Endothelial cell (in vitro differentiated cells): ENCODE measurements at places on chromosomes 2 and 18. TPM values are rescaled to one million over a fixed set of nuclear protein-coding genes. Genes with fewer than 3 reads are reported as not detected.

DNA sequence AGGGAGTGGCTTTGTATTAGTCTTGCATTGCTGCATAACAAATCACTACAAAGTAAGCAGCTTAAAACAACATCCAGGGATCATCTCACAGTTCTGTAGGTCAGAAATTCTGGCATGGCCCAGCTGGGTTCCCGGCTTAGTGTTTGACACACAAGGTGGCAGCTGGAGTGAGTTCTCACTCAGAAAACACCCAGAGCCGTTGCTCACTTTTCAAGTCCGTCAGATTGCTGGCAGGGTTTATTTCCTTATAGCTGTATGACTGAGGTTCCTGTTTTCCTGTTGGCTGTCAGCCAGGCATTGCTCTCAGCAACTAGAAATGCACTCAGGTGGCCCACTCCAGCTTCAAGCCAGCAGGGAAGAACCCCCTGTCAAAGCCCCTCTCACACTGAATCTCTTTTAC is 324.1 kb downstream of the CCDC178 start:
- no peak overlapping the region for H3K4me3 ChIP-seq
- no peak overlapping the region for H3K27ac ChIP-seq
- H3K4me1 ChIP-seq = peaks cover 10% of the 10 kb centered on the region
- peaks cover 2% of the 10 kb centered on the region for H3K27me3 ChIP-seq
- no peaks in the 10 kb centered on the region for H3K36me3 ChIP-seq

- no peak for DNase-seq
- H3K27me3 ChIP-seq = no peaks in the 10 kb centered on the region
- H3K4me1 ChIP-seq = no peaks in the 10 kb centered on the region
- no peak overlapping the region for H3K27ac ChIP-seq
These were observed 70.4 kb downstream of the ALPK2 start for GRCh38 chr18:58558471-58558870.

GRCh38 chr2:156756516-156756915 is 320.3 kb downstream of the GPD2 start:
- H3K4me1 ChIP-seq = no peaks in the 10 kb centered on the region

DNA sequence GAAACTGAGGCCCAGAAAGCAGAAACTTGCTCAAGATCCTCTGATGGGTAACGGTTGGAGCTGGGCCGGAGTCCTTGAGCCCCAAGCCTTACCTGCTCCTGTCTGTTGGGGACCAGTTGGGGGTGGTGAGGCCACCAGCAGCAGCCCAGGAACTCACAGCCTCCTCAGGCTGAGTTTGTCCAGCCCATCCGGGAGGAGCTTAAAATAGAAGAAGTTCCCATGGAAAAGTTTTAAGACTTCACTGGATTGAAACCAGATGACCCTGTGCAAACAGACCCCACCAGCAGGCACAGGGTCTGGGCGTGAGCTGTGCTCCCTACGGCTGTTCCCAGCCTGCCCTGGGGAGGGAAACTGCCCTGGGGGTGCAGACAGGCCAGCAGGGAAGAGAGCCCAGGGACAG is 40.6 kb upstream of the FOSL2 start:
- no peak overlapping the region for H3K27ac ChIP-seq
- H3K4me1 ChIP-seq = peaks cover 15% of the 10 kb centered on the region
- no peak for DNase-seq
- H3K4me3 ChIP-seq = no peak overlapping the region

DNA sequence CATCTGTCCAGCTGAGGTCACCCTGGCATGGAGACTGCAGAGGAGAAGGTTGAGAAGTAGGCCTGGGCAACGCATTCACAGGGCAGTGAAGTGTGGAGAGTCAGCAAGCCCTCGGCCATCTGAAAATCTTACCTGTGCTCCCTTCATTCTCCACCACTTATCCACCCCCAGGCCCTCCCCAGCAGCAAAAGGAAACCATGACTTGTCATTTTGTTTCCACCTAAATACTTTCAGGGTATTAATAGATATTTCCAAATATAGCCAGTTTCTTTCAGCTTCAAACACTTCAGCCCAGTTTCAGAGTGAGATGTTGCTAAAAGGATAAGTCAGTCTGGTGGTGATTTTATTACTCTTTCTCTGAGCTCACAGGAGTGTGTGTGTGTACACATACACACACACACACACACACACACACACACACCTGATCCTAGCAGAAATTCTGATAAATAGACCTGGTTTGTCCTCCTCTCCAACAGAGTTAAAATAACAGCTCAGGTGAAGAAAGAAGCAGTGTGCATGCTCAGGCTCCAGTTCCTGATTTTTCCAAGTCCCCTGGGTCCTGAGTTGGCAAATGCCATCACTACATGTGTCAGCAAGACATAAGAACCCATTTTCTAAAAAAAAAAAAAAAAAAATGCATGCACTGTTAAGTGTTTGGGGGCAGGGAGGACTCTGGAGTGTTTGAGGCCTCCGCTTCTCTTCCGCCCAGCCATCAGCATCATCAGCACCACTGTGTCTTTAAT is 82.8 kb downstream of the LOXHD1 start:
- no peak overlapping the region for H3K4me3 ChIP-seq

DNA sequence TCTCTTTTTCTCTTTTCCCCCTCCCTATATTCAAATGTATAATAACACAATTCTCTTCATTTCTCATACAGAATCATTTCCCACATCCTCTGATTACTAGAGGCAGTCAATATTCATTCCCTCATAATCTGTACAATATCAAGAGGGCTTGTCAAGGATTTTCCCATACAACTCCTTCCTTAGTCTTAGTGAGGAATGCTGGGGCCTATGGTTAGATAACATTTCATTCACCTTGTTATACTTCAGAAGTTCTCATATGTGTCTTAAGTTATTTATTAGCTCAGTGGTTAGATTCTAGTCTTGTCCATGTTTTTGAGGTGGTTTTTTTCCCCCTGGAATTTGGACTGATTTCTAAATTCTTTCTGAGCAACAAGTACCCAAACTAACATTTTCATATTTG is 289.5 kb downstream of the PDE11A start:
- no peaks in the 10 kb centered on the region for H3K27me3 ChIP-seq
- H3K4me3 ChIP-seq = no peak overlapping the region
- H3K36me3 ChIP-seq = peaks cover 5% of the 10 kb centered on the region
- H3K4me1 ChIP-seq = no peaks in the 10 kb centered on the region

DNA sequence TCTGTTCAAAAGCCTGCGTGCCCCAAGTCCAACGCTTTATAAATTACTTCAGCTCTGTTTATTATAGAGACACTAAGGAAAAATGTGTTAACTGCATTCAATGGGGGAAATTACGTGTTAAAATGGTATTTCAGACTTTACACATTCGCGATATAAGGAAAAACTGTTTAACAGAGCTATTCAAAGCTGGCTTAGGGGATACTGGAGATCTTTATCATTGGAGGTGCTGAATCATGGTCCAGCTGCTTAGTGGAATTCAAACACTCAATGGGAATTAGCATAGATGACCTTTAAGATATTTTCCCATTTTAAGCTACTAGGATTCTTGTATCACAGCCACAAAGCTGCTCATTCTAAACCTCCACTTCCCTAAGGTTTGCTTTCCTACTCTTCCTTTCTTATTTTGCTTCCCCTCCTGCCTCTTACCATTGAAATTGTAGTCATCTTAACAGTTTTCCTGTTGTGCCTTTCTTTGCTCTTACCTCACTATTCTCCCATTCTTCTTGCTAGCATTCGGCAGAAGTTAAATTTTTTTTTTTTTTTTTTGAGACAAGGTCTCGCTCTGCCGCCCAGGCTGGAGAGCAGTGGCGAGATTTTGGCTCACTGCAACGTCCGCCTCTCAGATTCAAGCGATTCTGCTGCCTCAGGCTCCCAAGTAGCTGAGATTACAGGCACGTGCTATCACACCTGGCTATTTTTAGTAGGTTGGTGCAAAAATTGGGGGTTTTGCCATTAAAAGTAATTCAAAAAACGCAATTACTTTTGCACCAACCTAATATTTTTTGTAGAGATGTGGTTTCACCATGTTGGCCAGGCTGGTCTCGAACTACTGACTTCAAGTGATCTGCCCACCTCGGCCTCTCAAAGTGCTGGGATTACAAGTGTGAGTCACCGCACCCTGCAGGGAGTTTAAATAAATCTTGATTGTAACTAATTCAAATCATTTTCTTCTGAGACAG is 6.5 kb downstream of the SULT6B1 start:
- no peak for DNase-seq
- H3K4me1 ChIP-seq = peaks cover 7% of the 10 kb centered on the region
- no peak overlapping the region for H3K4me3 ChIP-seq
- H3K36me3 ChIP-seq = no peaks in the 10 kb centered on the region

GRCh38 chr2:88032070-88032702 is 15.8 kb upstream of the RNU2-63P start:
- H3K36me3 ChIP-seq = peaks cover 15% of the 10 kb centered on the region
- H3K27ac ChIP-seq = no peak overlapping the region
- no peaks in the 10 kb centered on the region for H3K27me3 ChIP-seq
- H3K4me3 ChIP-seq = no peak overlapping the region

DNA sequence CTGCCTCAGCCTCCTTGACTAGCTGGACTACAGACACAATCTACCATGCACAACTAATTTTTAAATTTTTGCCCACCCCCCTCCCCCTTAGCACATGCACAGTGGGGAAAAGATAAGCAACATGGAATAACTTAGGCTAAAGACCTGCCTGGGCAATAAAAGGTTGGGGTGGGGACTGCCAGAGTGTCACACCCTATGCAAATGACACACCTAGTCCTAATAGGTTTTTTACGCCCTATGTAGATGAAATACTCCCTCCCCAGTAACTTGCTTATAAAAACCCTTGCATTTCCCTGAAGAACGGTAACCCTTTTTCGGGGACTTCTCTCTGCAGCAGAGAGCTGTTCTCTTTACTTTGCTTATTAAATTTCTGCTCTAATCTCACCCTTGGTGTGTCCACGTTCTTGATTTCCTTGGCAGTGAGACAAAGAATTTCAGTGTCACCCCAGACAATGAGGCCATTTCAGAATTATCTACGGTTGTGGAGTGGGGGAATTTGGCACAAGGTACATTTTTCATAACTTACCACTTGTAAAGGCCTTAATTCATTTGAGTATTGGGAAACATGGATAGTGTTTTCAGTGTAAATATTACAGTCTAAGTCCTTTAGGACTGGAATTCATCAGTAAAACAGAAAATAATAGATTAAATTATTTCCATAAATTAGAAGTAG is 109.2 kb downstream of the NOL4 start:
- DNase-seq = no peak
- no peak overlapping the region for H3K4me3 ChIP-seq
- H3K4me1 ChIP-seq = no peaks in the 10 kb centered on the region
- no peaks in the 10 kb centered on the region for H3K27me3 ChIP-seq

- no peak overlapping the region for H3K4me3 ChIP-seq
- H3K27ac ChIP-seq = no peak overlapping the region
- H3K4me1 ChIP-seq = no peaks in the 10 kb centered on the region
- H3K27me3 ChIP-seq = peaks cover 1% of the 10 kb centered on the region
- DNase-seq = no peak
- H3K36me3 ChIP-seq = no peaks in the 10 kb centered on the region
These were observed 262.0 kb downstream of the AFF3 start for GRCh38 chr2:99880148-99880963.

KIAA2012 gene
- 0.08 TPM for total RNA-seq

COLEC11 gene
- total RNA-seq = 2.3 TPM

GALR1 gene
- total RNA-seq = not detected
